NCI-H524 treated with DMSO at 0.1 percent for 48 hours (cell line): ENCODE measurements at places on chromosomes 5 and 9.

GRCh38 chr5:128559300-128560297 lies 21.6 kb upstream of the FBN2 start:
- DNase-seq: no peak

DNA sequence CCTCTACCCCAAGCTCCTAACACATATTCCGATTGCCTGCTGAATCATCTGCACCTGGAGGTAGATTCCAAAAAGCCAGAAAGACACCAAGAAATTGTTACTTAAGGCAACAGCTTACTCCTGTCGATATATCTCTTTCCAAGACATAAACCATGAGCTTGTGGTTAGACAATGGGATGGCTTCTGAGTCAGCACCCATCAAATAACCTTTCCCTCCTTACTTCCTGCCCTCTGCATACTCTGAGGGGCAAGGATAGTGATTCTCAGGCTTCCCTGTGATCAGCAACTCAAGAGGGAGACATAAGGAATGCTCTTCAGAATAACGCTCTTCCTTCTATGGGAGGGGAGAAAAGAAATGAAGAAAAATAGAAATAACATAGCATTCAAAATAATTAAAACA lies 70.9 kb downstream of the TMEM215 start:
- DNase-seq: no peak

- DNase-seq: no peak
Measured at GRCh38 chr5:121108725-121109124, 644.6 kb downstream of the PRR16 start.

DNA sequence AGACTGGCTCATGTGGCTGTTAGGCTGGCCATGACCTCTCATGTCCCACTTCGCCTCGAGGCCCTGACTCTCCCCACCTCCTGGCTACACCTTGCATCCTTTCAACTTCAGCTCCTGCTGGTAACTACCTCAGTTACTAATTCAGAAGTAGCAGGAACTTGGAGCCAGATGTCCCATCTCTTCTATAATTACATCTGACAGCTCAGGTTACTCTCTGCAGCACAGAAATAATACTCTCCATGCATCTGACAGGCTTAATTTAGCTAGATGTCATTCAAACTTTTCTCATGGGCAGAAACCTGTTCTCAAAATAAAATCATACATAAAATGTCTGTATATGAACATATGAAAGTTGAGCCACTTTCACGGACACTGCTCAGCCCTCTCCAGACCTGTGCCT lies 92.2 kb upstream of the IL33 start:
- peak; percentile 66 for DNase-seq

GRCh38 chr9:135517407-135517822 lies 3.8 kb upstream of the LCN1 start:
- DNase-seq: no peak

DNA sequence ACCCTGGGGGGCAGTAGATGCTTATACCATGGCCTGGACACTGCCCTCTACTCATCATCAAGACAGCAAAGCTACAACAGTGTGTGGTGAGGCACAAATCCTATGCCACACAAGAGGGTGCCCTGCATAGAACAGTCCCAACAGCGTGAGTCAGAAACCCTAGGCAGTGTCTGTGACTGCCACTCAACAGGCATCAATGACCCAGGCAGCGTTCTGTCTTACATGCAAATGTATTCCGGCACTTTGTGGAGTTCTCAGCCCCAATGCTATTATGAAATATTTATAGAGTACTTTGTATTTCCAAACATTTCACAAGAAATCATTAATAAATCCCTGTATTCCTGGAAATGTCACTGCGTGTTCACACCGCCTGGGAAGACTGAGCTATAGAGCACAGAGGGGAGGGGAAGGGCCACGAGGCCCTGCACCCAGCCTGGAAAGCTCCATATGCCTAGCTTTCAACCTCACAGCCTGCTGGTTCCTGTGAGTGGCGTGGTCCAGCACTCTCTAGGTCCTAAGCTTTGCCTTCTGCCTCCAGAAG lies 77.7 kb downstream of the NIPSNAP3B start:
- DNase-seq: no peak

- no peak for DNase-seq
Measured at GRCh38 chr5:42499016-42499415, 75.8 kb downstream of the GHR start.

GRCh38 chr5:143036146-143036927 lies 266.2 kb downstream of the ARHGAP26 start:
- no peak for DNase-seq

DNA sequence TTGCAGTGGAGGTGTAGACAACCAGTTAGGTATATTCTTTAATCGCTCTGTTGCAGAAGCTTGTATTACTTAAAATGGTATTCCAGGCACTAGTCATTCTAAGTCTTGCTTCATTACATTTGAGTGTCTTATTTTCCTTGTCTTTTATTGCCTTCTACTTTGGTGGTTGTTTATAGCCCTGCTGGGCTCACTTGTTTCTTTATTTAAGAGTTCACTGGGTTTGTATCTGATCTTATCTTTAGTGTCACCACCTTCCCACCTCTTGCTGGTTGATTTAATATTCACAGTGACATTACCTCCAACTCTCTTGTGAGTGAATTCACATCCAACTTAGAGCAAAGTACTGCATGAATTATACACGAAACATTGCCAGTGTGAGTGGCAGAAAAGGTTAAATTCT lies 83.6 kb upstream of the BNC2 start:
- no peak for DNase-seq

DNA sequence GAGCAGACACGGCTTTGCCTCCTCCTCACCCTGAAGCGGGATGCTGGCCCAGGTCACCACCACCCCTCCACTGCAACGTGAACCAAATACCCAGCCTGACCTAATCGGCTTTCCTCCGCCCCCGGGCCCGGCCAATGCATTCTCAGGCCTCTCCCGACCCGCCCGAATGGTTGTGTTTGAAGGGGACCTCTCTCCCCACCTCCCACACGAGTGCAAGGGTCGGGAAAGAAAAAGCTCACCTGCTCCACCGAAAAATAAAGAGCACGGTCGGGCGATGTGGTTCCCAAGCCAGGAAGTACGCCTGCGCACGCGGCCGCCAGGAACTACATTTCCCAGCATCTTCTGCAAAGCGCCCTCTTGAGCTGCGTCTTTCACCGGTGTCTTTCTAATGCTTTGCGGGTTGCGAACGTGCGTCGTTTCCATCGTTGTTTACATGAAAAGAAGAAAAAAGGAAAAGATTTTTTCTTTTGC lies at the start of gene ZNF883:
Gene ZNF883, minus strand, starts transcription at position 282 of the 471 bp plus-strand sequence.
- DNase-seq: peak; percentile 29

DNA sequence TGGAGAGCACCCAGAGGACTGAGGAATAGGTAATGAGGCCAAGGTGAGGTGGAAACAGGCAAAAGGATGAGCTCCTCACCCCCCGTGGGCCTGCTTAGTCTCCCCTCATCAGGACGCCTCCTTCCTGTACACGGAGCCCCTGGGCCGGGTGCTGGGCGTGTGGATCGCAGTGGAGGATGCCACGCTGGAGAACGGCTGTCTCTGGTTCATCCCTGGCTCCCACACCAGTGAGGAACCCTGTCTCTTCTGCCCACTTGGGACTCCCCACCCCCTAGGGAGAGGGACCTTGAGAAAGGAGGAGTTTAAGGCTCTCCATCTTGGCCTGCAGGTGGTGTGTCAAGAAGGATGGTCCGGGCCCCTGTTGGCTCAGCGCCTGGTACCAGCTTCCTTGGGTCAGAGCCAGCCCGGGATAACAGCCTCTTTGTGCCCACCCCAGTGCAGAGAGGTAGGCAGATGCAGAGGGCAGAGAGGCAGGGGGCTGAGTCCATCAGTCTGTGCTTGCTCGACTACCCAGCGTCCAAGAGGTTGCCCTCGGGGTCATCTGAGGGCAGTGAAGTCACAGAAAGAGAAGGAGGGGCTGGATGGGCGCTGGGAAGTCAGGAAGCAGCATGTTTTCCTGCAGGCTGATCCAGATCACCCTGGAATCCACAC lies 7.0 kb downstream of the DOLK start:
- DNase-seq: no peak

DNA sequence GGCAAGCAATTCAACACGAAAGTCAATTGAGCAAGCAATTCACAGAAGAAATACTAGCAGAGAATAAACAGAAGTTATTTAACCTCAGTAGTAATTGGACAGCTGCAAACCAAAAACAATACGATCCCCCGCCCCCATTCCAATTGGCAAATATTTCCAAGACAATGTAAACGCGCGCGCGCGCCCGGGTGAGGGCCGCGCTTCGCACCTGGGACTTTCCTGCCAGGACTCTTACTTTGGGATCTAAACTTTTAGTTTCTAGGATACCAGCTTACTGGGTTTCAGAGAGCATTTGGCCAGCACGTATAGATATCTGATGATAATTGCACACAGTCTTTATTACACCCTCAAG lies 8.6 kb downstream of the RUFY1 start:
- no peak for DNase-seq

DNA sequence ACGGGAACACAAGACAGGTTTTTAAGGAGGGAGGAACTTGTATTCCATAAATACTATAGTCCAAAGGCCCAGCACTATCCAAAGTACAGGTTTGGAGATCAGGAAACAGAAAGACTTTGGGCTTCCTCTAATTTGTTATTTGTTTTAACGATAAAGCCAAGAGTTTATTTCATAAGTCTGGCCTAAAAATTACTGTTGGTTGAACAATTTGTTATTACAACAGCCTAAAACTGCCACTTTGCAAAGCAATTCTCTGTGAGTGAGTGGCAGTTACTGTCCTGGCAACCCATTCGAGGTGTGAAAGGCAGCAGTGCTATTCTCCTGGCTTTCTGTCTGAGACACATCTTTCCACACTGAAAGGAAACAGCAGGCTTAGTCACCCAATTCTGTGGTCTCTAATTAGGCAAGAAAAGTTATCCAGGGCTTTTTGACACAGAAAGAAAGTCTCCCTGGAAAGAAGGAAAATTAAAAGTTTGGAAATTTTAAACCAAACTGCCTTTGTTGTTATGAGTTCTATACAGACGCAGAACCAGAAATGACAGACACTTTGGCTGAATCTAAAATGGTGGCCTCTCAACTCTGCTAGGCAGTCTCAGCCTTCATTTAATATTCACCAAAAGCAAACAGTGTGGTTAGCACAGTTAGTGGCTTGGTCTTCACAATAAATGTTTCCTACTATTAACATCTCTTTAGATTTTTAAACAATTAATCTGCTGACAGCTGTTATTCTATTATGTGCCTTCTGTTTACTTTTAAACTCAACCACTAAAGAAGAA lies 33.9 kb downstream of the PSMB7 start:
- DNase-seq: no peak

GRCh38 chr5:176743136-176743861 lies 67.1 kb upstream of the UNC5A start:
- no peak for DNase-seq

DNA sequence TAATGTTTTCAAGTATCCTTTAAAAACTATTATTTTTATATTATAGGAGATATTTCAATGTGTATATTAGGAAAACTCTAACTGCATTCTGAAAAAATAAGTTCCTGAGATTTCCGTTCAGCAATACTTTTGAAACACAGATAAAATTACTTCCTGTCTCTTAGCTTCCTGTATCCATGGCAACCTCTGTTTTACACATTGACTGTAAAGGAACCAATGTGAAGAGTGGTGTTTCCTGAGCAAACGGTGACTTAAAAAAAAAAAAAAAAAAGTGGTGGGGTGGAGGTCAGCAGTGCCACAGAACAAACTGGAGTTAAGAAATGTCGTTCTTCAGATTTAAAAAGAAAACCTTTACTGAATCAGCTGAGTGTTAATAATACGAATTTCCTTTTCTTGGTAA lies at the start of gene LRRC70:
Gene LRRC70, plus strand, starts transcription at position 280 of the 400 bp plus-strand sequence. CDS start 620 bp downstream, outside the sequence.
- no peak for DNase-seq

GRCh38 chr5:124873713-124874112 lies 127.3 kb upstream of the ZNF608 start:
- no peak for DNase-seq

GRCh38 chr9:84697509-84698114 lies 28.1 kb downstream of the NTRK2 start:
- no peak for DNase-seq

GRCh38 chr9:73683862-73684591 lies 532.4 kb downstream of the ANXA1 start:
- DNase-seq: no peak

- no peak for DNase-seq
Measured at GRCh38 chr5:180084638-180085561, 13.3 kb upstream of the RNF130 start.

- no peak for DNase-seq
Measured at GRCh38 chr9:122791872-122792669, 3.3 kb downstream of the OR5C1 start.

DNA sequence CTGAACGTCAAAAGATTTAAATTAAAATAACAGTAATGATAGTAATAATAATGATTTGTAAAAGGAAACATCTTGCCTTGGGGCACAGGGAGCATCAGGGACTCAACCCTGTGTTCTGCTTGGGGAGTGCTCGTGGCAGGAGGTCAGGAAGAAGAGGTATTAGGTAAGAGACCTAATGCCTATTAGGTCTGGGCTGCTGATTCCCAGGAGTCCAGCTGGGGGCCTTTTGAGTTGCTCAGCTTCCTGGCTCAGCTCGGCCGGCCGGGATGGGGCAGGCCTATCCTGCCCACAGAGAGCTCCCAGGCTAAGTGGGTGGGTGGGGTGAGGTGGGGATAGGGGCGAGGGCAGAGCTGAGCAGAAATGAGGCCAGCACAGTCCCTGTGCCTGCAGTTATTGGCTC lies 17.5 kb downstream of the LMX1B start:
- DNase-seq: no peak

DNA sequence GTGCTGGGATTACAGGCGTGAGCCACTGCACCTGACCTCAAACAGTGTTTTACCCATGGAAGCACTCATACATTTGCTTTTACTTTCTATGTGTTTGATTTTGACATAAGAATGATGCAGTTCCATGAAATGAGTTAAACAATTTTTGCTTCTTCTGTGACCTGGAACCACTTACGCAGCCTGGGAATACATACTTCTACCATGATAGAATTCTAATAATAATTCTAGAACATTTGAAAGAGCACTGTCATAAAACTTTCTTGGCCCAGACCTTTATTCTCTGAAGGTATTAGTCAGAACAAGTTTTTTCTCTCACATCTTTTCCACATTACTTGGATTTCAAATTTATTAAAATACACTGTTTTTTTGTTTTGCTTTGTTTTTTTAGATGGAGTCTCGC lies 25.3 kb upstream of the COL5A1 start:
- no peak for DNase-seq
